SHP77 treated with DMSO at 0.1 percent for 48 hours (cell line): ENCODE measurements at places on chromosomes 3 and 15.
A peak's percentile ranks its signal among the peaks of the same experiment; 100 is the strongest.

DNA sequence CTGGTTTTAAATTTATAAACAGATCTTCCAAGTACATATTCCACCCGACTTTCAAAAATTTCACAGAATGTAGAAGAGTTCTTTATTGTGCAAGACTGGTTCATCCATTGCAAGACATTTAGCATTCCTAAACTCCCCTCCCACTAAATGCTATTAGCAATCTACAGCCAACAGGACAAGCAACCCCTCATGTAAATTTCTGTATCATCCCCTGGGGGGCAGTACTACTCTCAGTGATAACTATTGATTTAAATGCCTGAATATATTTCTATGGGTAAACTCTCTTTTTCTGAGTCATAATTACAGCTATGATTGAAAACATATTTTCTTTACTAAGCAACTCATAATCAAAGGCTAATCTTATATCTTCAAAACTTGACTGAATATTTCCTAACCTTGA is 10.7 kb upstream of the SLC15A2 start:
- DNase-seq: no peak

- DNase-seq: no peak
Observed at GRCh38 chr15:33467146-33467815, 156.5 kb downstream of the RYR3 start.

DNA sequence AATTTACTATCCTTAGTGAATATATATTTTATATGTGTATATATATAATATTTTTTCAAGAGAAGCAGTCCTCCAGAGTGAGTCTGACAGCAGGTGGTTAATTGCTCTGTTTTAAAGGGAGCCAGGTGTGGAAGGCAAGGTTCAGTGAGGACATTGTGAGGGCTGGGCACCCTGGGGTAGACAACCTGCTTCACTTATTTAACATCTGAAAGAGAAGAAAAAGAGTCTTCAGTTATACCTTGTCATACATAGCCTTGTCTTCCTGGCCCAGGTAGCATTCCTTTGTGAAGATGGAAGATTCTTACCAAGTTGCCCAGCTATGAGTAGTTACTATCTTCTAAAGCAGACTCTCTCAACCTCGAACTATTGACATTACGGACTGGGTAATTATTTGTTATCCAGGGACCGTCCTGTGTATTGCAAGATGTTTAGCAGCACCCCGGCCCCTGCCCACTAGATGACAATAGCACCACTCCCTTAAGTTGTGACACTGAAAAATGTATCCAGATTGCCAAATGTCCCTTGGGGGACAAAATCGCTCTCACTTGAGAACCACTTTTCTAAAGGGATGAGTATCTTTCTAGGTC is 336.0 kb upstream of the TRIM42 start:
- no peak for DNase-seq

DNA sequence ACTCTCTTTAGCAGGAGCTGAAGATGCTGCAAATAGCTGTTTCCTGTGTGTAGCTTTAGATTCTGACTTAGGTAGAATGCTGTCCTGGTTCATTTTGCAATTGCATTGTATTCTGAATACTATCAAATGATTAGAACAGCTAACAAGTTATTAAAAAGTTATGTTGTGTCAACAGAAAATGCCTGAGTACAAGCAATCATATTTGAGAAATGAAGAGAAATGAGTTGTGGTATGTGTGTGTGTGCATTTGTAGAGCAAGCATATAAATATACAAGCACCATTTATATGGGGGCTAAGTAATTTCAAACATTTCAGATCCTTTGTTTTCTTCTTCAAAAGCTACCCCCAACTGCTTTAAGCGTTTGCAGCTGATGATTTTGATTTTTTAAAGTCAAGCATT is 7.8 kb downstream of the ZIC1 start:
- no peak for DNase-seq

DNA sequence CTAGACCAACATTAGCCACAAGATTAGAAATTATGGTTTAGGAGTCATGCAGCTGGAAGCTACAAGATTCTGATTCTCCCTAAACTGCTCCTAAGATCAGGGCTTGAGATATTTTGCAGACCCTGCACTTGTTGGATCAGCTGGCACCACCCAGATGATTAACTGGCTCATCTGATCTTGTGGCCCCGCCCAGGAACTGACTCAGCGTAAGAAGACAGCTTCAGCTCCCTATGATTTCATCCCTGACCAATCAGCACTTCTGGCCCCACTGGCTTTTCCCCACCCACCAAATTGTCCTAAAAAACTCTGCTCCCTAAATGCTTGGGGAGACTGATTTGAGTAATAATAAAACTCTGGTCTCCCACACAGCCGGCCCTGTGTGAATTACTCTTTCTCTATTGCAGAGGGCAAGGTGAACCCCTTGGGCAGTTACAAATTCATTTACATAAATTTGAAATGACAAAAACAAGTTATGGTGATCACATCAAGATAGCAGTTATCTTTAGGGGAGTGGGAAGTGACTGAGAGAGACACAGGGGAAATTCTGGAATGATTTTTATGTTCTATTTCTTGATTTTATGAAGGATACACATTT is 76.5 kb downstream of the CD200R1L start:
- DNase-seq: no peak

DNA sequence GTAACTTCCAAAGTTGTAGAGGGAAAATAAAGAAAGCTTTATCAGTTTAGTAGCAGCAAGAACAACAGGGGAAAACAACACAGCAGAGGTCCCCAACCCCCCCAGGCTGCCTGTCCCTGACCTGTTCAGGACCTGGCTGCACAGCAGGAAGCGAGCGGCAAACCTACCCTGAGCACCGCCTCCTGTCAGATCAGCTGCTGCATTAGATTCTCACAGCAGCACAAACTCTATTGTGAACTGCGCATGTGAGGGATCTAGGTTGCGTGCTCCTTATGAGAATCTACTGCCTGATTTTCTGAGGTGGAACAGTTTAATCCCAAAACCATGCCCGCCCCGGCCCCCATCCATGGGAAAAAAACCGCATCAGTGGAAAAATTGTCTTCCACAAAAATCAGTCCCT is 40.3 kb downstream of the USP50 start:
- no peak for DNase-seq

GRCh38 chr3:24387000-24387399 is 107.7 kb downstream of the THRB start:
- no peak for DNase-seq

DNA sequence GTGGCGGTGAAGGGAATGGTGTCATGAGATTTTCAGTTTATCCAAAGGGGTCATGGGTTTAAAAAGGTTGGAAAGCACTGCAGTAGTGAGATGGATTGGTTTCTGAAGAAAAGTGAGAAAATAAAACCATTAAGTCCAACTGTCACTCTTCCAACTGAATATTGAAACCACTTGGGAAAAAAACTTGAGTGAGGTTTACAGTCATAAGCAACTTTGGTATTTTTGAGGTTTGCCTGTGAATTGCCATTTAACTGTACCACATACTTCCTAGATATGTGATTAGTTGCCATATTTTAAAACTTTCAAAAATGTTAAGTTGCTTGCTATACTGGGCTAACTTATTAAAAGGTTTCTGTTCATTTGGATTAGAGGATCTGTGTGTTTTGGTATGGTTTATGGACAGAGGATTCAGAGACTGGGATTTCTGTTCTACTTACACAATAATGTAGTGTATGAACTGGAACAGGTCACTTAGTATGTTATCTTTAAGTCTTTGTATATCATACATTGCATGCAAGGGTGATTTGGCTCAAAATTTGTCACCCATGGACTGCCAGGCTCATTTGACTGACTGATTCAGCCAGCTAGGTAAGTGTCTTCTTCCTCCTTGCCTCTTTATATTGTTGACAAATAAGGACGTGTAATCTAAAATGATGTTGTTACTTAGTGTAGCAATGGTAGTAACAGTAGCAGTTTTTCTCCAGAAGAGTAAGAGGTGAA is 201.4 kb upstream of the EOMES start:
- DNase-seq: no peak

DNA sequence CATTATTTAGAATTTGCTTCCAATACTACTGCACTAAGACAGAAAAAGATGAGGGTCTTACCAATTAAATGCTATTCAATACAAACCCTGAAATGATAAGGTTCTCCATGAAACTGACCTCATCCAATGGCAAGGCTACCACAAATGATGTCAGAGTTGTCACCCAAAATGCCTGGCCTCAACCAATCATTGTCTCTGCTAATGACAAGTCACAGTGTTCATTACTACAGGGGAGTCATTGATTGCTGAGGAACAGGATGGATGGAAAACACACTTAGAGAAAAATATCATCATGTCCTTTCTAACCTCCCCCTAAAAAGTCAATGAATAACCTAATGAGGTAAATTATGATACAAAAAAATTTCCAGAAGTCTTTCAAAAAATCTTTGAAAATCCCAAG is 91.0 kb downstream of the FOXP1 start:
- no peak for DNase-seq

- DNase-seq: no peak
Observed at GRCh38 chr3:7667774-7668173, 806.9 kb downstream of the GRM7 start.

- no peak for DNase-seq
Observed at GRCh38 chr3:14852717-14853116, 34.0 kb downstream of the FGD5 start.

- DNase-seq: peak; percentile 100
Observed at GRCh38 chr3:155854141-155854940, at the start of gene SLC33A1. Gene SLC33A1 (minus strand): TSS chr3:155854427. CDS start chr3:155853997, 430 bp downstream.

- DNase-seq: no peak
Observed at GRCh38 chr3:147358144-147358992, 48.0 kb downstream of the ZIC4 start.

DNA sequence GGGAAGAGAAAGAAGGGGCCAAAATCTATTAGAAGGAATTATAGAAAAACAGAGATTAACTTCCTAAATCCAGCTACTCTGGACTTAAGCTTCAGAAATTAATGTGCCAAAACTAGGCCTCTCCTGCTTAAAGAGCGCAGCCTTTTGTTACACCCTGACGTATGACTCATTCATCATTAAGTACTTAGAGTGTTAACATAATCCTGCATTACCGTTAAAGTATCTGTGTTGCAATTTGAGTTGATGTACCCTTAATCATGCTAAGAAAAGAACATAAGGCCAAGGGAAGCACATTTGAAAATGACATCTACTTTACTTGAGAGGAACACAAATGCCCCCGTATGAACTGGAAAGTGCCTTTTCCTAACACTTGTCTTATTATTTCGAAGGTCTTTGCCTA is 7.9 kb downstream of the HTR3D start:
- no peak for DNase-seq

- DNase-seq: no peak
Observed at GRCh38 chr15:45777781-45778180, 143.0 kb downstream of the SQOR start.

DNA sequence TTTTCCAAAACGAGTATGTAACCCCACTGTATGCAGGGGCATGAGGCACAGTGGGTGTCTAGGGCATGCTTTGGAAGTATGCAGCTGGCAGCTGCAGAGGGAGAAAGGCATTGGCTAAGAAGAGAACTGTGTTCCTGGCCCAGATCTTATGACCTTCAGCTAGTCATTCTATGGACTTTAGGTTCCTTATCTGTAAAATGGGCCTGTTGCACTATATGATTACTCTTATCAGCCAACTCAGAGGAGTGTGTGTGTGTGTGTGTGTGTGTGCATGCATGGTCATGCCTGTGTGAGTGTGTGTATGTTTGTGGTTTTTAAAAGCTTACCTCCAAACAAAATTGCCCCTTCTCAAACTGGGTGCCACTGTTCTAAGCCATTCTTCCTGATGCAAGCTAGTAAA is 27.4 kb upstream of the CHST2 start:
- no peak for DNase-seq

DNA sequence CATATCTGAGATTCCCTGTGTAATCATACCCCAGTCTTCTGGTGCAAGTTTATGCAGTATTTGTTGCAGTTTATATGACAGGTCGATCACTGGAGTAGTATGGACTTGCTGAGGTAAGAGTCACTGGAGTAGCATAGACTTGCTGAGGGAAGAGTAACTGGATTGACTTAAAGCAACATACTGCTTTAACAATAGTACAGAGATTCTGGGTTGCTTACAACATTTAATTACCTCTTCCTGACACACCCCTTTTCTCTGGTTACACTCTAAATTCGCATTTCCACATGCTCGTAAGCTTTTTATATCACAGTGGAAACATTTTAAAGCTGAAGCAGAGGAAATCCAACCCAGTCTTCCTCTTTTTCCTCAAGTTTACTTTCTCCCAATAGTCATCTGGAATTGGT is 11.8 kb downstream of the AAGAB start:
- no peak for DNase-seq

DNA sequence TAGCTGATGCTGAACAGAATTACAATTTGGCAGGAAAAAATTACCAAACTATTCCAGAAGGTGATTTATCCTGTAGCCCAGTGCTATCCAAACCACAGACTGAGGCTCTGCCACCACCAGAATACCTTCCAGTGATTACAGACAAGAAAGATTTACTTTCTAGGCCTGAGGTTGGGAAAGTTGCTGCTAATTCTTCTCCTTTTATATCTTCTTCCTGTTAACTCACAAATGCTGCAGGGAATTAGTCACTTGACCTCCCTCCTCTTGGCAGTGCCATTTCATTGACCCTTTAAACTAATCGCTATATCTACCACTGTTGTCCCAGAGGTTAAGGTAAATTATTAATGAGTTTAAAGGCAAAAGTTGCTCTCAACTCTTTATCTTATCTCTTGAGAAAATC is 118.4 kb downstream of the CTNNB1 start:
- DNase-seq: no peak

GRCh38 chr3:541062-541801 is 344.7 kb downstream of the CHL1 start:
- DNase-seq: no peak

DNA sequence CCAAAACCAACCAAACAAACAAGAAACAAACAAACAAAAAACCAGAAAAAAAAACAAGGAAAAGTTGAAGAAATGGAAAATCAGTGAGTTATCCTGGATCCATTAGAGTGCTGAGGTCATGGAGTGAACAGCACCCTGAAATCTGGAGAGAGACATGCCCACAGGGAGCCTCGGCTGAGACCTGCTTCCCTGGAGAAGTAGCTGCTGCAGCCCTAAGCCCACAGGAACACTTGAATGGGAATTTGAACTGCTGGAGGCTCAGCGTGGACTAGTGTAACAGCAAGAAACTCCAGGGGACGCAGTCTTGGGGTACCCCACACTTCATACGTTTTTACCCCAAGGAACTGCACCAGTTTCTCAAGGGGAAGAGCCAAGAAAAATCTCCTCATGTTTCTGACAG is 144.1 kb upstream of the UBE3A start:
- DNase-seq: no peak

DNA sequence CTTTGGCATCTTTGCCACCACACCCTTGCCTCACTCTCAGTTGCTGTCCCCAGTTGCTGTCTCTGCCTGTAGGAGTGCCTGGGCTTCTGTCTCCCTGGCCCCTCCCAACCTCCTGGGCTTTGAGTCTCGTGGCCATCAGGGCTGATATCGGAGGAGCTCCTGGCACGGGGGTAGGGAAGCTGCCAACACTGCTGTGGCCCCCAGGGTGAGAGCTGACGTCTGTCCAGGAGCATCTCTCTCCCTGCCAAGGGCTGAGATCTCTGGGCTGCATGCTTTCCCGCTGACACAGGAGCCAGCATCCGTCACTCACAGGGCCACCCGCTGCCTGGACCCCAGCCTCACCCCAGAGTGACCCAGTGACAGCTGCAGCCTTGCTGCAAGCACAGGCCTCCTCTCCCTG is 47.4 kb downstream of the EXOG start:
- DNase-seq: no peak

- DNase-seq: no peak
Observed at GRCh38 chr15:26134812-26135211, 271.7 kb upstream of the ATP10A start.
